ENCODE measurements at places on chromosomes 4 and X. TPM values are rescaled to one million over a fixed set of nuclear protein-coding genes. Genes with fewer than 3 reads are reported as not detected.

RASL11B gene
- not detected for polyA plus RNA-seq

AKAP14 gene
- polyA plus RNA-seq, result not detected

MAGEA8 gene
- polyA plus RNA-seq, result not detected

CLCN4 gene
- polyA plus RNA-seq, result not detected

TREX2 gene
- polyA plus RNA-seq, result not detected

GLRB gene
- not detected for polyA plus RNA-seq

NUDT11 gene
- polyA plus RNA-seq, result 1.0 TPM

- no peak for DNase-seq
Observed at GRCh38 chr4:189221691-189222090, 719.0 kb upstream of the FRG1 start.

DNA sequence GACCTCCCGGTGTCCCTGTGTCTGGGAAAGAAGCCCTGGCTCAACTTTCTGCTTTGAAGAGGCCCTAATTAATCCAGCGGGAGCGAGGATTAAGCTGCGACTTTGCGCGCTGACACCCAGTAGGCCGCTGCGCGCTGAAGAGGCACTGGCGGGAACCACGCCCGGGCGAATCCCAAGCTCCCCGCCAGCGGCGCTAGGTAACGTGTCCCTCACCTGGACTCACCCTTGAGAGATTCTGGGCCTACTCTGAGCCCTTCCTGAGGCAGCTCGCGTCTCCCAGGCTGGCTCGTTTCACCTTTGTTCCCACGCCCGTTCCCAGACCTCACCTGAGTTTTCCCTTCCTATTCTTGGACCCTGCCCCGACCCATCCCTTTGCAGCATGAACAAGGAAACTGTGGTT, 616 bp upstream of the KLHL34 start:
- DNase-seq, result no peak

DNA sequence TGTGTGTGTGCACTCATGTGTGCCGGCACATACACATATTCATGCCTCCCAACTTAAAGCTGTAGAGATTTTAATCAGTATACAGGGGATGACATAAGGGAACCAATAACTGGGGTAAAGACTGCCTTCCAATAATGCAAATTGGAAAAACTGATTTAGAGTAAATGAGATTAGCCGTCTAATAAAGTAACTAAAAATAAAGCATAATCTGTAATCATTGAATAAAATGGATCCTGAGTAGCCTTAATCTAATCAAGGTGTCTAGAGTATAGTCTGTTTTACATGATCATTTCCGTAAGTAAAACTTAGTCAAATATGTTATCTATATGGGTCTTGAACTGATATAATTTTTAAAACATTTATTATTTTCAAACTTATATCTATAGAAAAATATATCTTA, 925.8 kb downstream of the FSTL5 start:
- DNase-seq, result no peak

DNA sequence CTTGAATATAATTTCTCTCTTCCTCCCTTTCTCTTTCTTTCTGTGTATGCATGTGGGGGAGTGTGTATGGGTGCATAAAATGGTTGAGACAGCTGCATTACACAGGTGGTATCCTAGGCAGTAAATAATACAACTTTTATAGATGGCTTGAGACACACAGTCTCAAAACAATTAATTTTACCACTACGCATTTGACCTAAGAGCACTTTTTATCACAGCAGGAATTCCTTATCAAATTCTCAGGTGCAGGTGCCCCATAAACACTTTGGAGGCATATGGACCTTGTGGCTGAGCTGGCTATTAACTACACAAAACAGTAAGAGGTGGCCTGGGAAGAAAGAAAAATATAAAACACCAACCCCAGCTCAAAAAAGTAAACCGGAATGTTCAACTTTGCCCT, 91.3 kb downstream of the RASGEF1B start:
- DNase-seq, result no peak

DNA sequence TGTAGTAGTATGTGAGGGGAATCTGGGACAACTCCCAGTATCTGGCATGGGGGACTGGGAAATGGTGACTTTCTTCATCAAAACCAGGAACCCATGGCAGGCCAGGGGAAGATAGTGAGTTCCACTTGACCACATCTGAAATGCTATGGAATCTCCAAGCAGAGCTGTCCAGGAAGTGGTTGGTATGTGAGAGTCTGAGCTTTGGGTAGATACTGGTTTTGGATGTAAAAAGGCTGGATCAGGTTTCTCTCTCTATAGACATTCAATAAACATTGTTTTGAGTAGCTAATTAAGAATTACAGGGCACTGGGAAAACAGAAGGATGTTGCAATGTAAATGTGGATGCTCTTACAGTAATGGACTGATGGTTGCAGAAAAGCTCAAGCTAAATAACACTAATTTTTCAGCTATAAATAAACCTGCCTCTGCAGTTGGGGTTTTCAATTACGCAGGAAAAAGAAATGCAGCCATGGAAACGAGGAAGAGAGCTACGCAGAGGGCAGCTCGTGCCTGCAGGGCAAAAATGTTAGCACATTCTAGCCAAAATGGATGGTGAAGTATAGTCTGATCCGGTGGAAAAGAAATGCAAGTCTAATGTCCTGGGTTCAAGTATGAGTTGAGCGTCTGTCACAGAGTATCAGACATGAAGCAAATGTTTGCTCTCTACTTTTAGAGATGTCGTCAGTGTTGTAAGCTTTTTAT, 13.4 kb upstream of the CHRNA9 start:
- no peak for DNase-seq

DNA sequence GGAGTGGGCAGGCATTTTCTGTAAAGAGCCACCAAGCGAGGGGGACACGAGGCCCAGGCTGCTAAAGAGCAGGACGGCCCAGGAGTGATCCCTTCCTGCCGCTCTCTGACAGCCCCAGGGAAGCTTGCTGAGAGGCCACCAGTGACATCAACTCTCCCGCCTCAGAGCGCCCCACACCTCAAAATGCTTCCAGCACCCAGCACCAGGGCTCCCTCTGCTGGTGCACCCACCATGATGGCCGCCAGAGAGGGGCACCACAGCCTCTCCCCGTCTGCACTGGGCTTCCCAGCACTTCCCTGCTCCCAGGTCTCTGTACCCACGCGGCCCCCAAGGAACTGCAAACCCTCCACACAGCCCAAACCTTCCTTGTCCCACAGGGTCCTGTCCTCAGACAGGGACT, 40.4 kb downstream of the GAK start:
- no peak for DNase-seq

DNA sequence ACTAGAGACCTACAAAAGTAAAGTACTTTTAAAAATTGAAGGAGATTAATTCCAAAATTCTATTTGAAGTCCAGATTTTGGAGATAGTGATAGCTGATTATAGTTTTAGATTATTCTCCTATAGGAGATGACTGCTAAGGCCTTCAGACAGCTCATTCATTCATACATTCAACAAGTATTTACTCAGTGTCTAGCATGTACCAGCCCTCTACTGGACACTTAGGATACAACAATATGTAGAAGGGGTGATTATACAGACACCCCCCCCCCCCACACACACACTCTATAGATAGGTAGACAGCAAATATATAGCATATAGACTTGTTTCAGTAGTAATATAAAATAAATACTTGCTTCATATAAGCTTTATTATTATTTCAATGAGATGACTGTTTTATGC, 60.4 kb upstream of the TAF9B start:
- DNase-seq, result peak; percentile 12

- DNase-seq, result no peak
Observed at GRCh38 chrX:104098919-104099318, 13.4 kb upstream of the ZCCHC18 start.

- no peak for DNase-seq
Observed at GRCh38 chr4:30696191-30696590, 24.0 kb upstream of the PCDH7 start.

DNA sequence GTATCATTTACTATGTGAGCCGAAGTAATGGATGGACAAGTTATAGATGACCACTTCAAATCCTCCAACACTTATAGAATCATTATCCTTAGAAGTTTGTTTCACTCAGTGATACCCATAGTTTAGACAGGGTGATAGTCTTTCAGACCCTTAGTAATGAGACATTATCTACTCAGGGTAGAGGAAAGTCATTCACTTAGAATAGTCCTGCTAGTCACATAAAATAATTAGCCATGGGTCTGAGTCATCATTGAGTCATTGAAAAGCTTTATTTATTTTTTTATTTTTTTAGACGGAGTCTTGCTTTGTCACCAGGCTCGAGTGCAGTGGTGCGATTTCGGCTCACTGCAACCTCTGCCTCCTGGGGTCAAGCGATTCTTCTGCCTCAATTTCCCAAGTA, 321.7 kb upstream of the FSTL5 start:
- DNase-seq, result no peak

DNA sequence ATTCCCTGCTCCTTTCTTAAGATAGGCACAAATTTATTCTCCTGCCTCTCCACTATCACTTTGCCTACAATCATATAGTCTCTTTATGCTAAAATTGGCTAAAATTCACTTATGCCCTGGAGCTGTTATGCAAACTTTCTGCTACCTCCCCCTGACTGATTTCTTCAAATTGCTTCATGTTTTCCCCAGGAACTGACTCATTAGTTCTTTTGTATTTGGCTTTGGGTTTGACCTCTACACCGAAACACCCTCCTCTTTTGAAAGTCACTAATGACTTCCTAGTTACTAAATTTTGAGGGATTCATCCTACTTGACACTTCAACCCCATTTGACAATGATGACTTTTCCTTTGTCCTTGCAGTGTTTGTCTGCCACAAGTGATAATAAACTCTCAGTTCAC, 222.6 kb downstream of the NDST4 start:
- no peak for DNase-seq

DNA sequence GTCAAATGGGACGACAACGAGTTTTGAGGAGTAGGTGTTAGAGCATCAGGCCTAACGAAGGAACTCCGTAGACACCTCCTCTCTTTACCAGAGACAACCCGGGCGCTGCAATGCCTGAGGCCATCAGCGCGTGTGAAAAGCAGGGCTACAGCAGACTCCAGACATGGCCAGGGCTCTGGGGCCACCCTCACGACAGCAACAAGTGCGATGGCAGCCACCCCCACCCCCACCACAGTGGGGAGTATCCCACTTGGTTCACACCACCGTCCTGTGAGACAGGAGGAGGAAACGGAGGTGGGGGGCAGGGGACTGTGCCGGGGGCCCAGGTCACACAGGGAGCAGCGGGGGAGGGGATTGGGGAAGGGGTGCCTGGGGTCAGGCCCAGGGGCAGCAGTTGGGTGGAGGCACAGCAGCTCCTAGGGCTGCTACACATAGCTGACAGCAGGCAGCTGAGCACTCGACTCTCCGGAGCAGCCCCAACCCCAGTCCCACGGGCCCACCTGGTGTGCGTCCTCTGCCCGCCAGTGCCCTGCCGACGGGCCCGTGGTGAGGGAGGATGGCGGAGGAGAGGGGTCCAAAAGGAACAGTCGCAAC, 8.5 kb downstream of the LRPAP1 start:
- DNase-seq, result no peak

DNA sequence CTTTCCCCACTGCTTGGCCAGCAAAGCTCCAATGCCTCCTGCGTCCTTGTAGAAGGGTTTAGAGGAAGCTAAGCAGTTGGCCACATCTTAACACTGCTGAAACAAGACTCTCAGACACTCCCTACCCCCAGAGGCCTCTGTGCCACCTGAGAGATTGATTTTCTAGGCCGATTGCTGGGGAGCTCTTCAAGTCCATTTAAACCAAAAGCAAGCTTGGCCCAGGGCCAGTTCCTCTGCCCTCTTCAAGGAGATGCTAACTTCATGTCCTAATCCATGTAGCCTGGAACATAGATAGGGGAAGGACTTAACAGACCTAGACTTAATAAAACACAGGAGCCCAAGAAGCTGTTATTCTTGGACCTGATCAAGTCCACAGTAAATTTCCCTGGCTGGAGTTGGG, 27.2 kb upstream of the FMR1NB start:
- no peak for DNase-seq

- no peak for DNase-seq
Observed at GRCh38 chr4:1969928-1970723, 38.6 kb downstream of the NELFA start.

DNA sequence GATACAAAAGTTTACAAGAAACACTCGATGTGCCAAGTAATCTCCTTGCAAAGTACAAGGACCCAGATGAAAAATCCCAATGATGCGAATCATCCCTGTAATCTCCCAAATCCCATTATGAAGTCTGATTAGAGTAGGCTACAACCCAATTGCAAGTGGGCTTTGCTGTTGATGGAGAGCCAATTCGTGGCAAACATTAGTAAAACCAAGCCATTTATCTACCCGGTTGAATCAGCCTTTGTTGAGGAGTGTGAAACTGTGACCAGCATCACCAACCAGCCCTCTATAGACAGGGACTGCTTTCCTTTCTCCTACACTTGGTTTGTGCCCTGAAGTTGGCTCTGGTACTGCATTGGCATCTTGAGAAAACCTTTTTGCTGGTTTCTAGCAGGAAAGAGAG, 1.2 kb upstream of the PRPS2 start:
- no peak for DNase-seq

GRCh38 chrX:69600182-69600581, 15.7 kb upstream of the EDA start:
- DNase-seq, result no peak

DNA sequence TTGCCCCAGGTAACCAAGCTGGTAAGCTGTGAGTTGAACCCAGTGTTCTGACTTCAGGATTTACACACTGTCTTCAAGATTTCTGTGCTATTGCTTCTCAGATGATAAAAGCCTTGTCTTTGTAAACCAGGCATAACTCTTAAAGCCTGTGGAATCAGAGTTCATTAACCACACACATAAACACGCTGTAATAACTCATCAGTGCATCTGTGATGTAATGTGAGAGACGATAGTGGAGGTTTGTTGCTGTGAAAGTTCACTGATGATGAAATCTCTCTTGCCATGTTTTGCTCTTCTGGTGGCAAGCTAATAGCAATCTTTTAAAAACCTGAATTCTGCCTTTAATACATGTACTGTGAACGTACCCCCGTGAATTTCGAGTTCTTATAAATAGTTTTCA, 41.5 kb downstream of the CLCN4 start:
- DNase-seq, result no peak

DNA sequence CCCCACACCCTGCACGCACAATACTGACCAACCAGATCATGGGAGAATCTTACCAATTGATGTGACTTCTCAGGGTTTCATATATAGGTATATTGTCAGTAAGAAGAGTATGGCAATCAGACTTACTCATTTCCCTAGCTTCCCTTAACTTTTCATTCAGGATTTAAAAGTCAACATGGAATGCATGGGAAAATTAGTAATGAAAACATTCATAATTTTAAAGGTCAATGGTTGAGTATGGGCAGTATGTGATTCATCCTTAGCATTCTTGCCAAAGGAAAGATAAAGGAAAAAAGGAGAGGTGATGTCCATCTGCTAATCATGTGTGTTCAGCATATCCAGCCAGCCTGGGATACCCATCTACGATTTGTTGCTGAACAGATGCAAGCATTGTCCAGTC, 4.0 kb downstream of the DIPK2B start:
- DNase-seq, result no peak

DNA sequence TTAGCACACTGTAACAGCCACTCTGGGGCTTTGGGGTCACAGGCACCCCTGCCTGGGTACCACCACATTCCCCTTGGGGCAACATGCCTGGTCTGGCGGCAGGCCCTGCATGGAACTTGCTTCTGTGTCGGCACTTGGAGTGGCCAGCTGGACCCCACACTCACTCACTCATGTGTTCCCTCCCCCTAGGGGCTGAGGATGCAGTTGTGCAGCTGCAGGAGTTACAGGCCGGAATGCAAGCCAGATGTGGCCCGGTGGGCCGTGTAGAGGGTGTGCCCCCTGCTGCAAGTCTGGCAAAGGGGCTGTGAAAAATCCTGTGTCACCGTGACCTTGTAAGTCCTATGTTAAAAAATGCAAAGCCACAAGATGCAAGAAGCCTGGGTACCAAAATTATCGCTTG, 34.2 kb downstream of the ATXN3L start:
- DNase-seq, result no peak

GRCh38 chrX:19245711-19246269, 97.9 kb upstream of the PDHA1 start:
- no peak for DNase-seq

- no peak for DNase-seq
Observed at GRCh38 chrX:444305-444704, 57.6 kb upstream of the PPP2R3B start.

Data from CD4-positive, alpha-beta memory T cell (primary cell).